CD4-positive, alpha-beta T cell (primary cell): ENCODE measurements at places on chromosomes 6 and 20. TPM values are rescaled to one million over a fixed set of nuclear protein-coding genes. Genes with fewer than 3 reads are reported as not detected.

Gene C4B
- total RNA-seq, result 3.0 TPM

Gene PPP1R3G
- not detected for total RNA-seq

Gene CDKN1A
- 98.3 TPM for total RNA-seq

DNA sequence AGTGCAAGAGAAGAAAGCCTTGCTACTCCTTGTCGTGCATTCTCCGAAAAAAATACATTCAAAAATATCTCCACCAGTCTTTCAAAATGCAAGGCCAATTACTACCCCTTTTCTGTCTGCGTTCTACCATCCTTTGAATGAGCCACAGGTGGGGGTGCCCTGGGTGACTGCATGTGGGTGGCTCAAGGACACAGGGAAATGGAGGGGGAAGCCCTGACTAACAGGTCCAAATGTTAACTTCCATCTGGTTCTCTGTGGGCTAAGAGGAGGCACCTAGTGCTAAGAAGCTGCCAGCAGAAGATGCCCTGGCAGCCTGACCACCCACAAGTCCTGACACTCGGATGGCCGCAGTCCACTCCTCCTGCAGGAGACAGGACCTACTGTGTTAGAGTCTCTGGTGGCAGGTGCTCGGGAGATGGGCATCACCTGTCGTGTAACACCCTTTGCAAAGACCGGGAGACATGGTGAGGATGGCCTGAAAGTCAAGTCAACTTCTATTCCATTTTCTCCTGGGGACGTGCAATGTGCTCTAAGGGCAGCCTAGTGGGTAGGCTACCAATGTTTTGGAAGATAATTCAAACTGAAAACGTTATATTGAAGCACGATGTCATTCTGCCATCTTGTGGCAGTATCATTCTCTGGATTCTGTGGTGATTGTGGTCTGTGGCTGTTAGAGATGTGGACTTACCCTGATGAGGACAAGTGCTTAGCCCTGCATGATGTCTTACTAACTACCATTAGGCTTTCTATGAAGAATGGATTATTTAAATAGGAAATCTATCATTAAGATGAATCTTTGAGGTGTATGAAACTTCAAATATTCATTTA lies 27.4 kb upstream of the IGF2R start:
- peak; percentile 32 for DNase-seq

DNA sequence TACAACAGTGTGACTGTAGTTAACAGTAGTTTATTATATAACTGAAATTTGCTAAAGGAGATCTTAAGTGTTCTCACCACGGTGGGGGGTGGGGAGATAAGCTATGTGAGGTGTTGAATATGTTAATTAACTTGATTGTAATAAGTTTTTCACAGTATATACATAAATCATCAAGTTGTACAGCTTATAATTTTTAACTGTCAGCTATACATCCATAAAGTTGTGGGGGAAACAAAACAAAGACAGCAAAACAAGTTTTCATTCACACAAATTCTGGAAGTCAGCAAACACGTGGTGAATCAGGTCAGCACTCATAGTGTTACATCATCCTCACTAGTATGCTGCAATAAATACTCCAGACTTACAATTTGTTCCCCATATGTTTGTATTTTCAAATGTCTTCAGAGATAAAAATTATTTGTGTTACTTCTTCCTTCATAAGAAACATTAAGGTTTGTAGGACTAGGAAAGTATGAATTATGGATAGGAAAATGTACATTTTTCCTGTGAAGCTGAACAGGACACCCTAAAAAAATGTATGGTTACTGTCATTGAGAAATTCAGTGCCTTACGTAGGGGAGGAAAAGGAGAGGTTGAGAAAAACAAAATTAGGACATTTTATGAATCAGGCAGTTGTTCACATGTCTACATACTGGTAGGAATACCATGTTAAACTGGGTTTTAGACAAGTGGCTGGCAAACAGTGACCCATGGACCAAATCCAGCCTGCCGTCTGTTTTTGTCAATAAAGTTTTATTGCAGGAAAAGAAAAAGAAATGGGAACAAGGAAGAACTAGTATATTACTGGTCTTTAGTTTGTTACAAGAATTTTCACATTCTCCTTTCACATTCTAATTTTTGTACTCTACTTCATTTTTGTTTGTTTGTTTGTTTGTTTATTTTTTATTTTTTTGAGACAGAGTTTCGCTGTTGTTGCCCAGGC lies 6.0 kb downstream of the SUMO4 start:
- no peak for DNase-seq

- DNase-seq, result no peak
Measured at GRCh38 chr6:158408552-158409130, 96.4 kb downstream of the TULP4 start.

- DNase-seq, result no peak
Measured at GRCh38 chr20:17665756-17666155, 16.3 kb downstream of the RRBP1 start.

- no peak for DNase-seq
Measured at GRCh38 chr6:7111095-7111690, 3.4 kb downstream of the RREB1 start.

DNA sequence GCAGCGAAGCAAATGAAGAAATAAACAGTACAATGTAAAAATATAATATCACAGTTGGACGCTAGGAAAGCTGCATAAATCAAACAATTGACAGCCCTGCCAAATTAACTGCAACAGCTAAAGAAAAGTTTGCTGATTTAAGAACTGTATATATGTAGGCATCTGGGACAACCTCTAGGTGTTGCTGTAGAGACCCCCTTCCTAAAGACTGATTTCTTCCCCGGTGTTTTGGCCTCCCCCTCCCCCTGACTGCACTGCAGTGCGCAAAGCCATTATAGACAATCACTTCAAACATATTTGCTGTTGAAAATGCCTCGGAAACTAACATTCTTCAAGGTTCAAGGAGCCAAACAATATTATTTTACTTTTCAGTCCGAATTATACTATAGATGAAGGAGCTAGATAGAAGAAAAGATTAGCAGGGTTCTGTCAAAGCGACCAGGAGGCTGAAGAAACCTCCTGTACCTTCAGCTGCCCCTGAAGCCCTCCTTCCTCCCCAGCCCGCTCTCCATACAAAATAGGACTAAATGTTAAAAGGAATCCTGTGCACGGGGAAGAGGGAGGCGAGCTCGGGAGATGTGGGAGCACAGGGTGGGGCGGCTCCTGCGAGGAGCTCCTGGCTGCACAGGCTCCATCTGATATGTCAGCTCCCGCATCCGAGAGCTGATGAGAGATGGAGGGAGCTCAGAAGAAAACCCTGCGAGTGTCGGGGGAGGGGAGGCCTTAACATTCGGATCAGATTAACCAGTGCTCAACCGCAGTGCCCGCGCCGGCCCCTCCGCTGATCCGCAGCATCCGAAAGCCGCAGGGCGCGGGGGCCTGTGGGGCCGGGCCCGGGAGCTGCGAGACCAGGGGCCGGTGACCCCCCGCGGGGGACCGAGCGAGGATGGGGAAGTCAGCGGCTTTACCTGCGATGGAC lies 822 bp downstream of the ELOVL4 start:
- DNase-seq, result peak; percentile 48

GRCh38 chr20:4083098-4083865 lies 67.9 kb upstream of the RNF24 start:
- DNase-seq, result no peak

GRCh38 chr6:102944475-102944874 lies 1551.0 kb downstream of the GRIK2 start:
- DNase-seq, result no peak

GRCh38 chr20:50824137-50824536 lies 29.3 kb downstream of the BCAS4 start:
- DNase-seq, result no peak

DNA sequence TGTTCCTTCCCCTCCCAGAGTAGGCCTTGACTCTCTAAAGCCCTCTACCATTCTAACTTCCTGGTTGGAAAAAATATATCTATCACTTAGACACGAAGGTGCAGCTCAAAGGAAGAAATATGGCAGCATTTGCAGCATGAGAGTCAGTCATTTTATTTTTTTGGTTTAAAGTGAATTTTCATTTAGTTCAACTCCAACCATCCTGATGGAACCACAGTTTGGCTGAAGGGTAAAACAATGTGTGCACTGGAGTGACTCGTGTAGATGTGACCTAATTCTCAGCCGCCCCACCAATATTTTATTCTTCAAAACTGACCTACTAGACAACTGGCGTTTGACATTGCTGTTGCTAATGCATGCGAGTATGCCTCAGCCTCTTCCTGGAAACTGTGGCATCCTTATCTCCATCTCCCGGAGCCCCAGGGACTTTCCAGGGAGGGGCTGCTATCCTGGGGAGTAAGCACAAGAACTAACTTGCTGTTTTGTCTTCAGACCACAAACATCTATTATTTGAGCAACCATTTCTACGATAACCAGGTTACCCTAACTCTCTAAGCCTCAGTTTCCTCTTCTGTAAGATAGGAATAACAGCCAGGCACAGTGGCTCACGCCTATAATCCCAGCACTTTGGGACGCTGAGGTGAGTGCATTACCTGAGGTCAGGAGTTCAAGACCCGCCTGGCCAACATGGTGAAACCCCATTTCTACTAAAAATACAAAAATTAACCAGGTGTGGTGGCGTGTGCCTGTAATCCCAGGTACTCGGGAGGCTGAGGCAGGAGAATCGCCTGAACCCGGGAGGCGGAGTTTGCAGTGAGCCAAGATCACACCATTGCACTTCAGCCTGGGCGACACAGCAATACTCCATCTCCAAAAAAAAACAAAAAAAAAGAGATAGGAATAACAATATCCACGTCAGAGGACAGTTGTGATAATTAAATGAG lies 148.7 kb upstream of the JARID2 start:
- DNase-seq, result no peak

DNA sequence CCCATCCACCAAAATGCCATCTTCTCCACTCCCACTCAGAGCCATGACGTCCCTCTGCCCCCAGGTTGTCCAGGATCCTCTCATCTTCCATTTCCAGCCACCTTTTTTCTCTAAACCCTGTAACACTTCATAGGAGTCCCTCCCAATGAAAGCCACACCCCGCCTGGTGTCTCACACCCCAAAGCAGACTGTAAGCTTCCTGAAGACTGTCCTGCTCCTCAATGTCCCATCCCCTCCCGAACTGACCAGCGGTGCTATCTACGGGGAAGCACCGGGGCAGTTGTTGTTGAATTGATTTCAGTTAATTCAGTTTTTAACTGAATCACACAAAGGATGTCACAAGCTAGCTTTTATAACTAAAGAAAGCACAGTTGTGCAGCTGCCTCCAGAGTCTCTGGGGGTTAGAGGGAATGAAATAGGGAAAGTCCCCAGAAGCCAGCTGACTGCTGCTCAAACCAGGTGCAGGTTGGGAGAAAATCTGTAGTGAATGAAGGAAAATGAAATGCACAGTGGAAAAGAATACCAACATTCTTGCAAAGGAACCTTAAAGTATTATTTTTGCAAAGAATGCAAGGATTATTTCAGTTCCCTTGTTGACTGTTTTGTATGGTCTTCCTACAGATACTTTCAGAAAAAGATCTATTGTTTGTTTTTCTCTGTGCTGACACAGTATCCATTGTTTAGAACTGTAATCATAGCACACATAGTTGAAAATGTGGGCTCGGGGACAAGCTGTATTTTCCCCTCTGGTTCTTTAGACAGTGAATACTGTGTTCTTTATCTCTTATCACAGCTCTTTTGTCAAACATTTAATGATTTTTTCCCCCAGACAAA lies 222.6 kb upstream of the QKI start:
- no peak for DNase-seq

DNA sequence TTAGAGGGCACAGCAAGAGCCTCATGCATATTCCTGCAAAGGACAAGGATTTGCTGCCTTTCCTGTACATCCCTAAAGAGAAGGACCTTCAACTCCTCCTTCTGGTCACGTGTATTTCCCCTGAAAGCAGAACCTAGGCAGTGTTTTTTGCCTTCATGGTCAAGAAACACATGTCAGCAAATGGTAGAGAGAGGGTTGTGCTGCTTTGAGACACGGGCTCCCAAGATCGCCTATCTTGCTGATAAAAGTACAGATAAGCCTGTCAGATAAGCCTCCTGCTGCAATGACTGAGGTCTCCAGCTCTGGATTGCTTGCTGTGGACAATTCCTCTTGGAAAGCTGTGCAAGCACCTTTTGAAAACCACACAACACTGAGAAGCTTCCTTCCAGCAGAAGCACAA lies 580.8 kb downstream of the CBLN4 start:
- DNase-seq, result no peak

DNA sequence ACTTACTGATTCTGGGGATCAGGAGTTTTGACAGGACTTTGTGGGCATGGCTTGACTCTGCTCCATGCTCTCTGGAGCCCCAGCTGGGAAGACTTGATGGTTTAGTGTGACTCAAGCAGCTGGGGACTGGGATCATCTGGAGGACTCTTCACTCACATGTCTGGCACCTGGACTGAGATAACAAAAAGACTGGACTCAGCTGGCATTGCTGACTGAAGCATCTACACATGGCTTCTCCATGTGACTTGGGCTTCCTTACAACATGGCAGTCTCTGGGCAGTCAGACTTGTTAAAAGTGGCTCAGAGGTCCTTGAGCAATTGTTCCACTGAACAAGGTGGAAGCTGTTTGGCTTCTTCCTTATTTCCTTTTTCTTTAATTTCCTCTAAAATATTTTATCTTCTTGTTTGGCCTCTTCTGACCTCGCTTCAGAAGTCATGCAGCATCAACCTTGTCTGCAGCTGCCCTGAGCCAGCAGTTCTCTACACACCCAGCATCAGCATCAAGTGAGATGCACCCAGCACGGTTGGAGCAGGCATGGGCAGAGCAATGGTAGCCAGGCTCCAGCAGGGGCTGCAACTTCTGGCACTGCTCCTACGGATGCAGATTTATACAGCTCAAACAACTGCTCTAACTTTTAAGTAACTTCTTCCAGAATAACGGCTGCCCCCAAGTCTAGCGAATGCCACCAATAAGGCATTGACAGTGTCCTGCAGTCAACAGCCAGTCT lies 5.6 kb upstream of the HM13 start:
- no peak for DNase-seq

- DNase-seq, result no peak
Measured at GRCh38 chr6:35049156-35049735, 91.9 kb downstream of the TCP11 start.

GRCh38 chr20:58640446-58640845 lies 10.6 kb upstream of the STX16 start:
- DNase-seq, result no peak

DNA sequence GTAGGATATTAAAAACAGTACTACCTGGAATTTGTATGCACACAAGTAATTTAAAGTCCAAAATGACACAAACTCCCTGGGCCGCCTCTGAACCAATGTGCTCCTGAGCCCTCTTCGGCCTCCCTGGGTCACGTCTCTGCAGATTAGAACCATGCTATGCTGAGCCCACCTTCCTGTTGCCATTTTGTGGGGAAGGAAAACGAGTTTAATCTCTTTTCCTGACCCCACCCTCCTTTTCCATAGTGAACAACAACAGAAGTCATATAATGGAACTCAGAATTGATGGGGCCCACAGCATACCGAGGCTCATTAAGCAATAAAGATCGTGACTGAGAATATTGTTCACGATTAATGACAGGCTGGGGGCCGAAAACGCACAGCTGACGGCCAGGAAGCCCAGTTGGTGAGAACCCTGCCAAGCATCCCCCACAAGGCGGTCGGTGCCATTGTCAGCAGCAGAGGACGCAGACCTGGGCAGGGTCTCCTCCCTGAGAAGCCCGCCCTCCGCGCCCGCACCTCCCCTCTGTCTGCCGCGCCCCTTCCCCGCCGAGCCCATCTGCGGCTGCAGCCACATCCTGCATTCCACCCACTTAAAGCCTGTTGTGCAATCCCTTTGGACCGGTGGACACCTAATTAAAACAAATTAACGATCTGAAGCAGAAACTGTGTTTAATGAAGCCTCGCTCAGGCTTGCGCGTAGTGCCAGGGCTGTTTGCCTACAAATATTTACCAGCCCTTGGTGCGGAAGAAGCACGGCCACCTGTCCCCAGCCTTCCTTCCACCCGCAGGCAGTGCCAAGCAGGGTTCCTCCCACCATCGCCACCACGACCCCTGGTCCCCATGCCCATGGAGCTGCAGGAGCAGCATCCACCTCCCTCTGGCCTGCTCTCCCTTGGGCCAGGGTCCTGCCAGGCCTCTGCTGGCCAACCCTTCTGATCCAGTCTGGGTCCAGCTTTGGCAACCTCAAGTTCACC lies 68.1 kb downstream of the DLL1 start:
- no peak for DNase-seq
